Cerebellar nuclear complex (tissue), 1 donor: ENCODE measurements at places on chromosomes 4 and X.

DNA sequence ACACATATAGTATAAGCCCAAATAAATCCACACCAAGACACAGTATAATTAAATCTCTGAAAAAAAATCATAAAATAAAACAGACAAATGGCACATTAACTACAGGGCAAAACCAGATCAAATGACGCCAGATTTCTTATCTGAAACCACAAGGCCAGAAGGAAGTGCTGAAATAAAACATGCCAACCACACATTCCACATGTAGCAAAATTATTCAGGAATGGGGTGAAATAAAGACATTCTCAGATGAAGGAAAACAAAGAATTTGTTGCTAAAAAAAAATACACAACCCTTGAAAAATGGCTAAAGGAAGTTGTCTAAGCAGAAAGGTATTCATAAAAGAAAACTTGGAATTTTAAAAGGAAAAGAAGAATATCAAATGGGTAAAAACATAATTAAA lies 4.5 kb upstream of the DCAF12L1 start:
- no peak for DNase-seq

GRCh38 chrX:75963774-75964173 lies 178.7 kb upstream of the MAGEE2 start:
- DNase-seq: no peak

GRCh38 chr4:84648178-84648577 lies 65.3 kb downstream of the CDS1 start:
- DNase-seq: no peak

- DNase-seq: no peak
Observed at GRCh38 chr4:10893395-10893794, 208.8 kb upstream of the CLNK start.

- no peak for DNase-seq
Observed at GRCh38 chr4:85792376-85793232, 317.7 kb downstream of the ARHGAP24 start.

DNA sequence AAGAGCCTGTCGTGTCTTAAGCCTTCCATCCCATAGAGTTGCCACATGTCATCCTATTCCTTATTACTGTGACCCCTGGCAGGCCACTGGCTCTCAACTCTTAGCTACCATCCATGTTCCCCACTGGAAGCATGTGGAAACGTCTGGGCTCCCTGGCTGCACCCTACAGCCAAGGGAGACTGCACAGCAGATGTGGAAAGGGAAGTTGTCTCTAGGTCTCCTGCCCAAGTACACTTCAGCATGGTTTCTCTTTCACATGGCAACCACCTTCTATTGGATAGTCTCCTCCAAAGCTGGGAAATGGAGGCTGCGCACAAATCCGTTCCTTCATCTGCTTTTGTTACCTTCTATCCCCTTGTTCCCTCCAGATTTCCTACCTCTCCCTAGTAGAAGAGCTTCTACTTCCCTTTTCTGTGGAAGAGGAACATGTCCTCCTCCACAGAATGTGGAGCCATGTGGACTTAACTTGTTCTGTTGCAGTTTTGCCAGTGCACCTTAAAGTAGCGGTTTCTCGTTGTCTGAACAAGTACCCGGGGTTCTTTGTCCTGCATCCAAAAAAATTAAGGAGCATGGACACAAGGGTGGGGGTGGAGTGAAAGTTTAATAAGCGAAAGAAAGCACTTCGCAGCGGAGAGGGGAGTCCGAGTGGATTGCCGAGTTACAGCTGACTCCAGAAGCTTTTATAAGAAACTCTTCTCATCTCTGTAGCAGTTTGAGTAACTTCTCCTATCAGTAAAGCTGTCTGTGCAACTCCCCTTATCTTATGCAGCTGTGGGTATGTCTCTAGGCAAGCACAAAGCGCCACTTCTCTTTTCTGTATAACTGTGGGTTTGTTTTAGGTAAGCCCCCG lies 52.5 kb downstream of the HMGB2 start:
- DNase-seq: no peak
